Activated CD4-positive, CD25-positive, alpha-beta regulatory T cell (primary cell): ENCODE measurements at places on chromosomes 11 and 22.

GRCh38 chr11:129458278-129458677, 82.6 kb downstream of the BARX2 start:
- DNase-seq: no peak

- DNase-seq: no peak
These were observed 16.7 kb upstream of the MDK start for GRCh38 chr11:46364791-46365190.

DNA sequence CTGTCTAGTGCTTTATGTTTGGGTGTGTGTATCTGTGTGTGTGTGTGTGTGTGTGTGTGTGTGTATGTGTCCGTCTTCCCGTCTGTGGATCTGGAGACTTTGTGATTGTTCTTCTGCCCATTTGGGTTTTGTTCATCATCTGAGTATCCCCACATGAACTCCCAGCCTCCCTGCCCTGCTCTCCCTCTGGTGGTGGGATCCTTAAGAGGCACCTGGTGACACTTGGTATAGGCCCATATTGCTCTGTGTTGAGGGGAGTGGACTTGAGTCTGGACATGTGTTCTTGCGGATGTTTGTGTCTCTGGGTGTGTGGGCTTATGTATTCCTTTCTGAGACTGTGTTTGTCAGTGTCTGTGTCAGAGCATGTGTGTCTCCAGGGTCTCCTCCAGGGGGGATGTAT, 15.3 kb downstream of the RCOR2 start:
- no peak for DNase-seq

- no peak for DNase-seq
These were observed 11.1 kb downstream of the CTR9 start for GRCh38 chr11:10762185-10762584.

GRCh38 chr22:26981111-26981510, 323.7 kb downstream of the MIAT start:
- no peak for DNase-seq

- DNase-seq: no peak
These were observed 380.3 kb downstream of the AASDHPPT start for GRCh38 chr11:106457727-106458126.

DNA sequence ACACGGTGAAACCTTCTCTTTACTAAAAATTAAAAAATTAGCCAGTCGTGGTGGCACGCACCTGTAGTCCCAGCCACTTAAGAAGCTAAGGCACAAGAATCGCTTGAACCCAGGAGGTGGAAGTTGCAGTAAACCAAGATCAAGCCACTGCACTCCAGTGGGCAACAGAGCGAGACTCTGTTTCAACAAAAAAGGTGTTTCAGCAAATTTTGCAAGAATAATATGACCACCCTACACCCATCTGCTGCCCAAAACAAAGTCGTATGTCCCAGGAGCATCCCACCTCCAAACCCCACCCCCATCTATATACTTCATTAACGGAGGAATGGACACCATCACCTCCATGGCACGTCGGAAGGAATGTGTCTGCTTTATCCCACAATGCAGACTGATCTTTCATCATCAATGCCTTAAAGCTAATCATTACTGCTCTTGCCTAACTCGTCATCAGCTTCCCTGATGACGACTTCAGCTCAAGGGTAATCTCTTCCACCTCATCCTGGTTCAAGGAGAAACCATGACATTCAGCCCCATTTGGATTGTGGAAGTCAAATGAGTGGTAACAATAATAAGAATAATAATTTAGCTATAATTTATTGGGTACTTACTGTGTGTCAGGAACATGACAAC, 34.1 kb downstream of the SCGB1A1 start:
- no peak for DNase-seq

- no peak for DNase-seq
These were observed 45.6 kb downstream of the IGSF9B start for GRCh38 chr11:133911171-133911570.

- no peak for DNase-seq
These were observed 24.0 kb upstream of the TOP3B start for GRCh38 chr22:22006596-22006990.

DNA sequence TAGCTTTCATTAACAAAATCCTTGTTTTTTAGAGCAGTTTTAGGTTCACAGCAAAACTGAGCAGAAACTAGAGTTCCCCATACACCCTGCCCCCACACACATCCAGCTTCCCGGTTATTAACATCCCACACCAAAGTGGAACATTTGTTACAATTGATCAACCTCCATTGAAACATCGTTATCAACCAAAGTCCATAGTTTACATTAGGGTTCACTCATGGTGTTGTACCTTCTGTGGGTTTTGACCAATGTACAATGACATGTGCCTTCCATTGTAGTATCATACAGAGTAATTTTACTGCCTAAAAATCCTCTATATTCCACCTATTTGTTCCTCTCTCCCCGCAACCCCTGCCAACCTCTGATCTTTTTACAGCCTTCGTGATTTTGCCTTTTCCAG, 28.5 kb downstream of the PRDM11 start:
- no peak for DNase-seq

GRCh38 chr11:126146454-126147192, 64.8 kb downstream of the RPUSD4 start:
- DNase-seq: no peak

- no peak for DNase-seq
These were observed 234.3 kb upstream of the NARS2 start for GRCh38 chr11:78808923-78809322.

DNA sequence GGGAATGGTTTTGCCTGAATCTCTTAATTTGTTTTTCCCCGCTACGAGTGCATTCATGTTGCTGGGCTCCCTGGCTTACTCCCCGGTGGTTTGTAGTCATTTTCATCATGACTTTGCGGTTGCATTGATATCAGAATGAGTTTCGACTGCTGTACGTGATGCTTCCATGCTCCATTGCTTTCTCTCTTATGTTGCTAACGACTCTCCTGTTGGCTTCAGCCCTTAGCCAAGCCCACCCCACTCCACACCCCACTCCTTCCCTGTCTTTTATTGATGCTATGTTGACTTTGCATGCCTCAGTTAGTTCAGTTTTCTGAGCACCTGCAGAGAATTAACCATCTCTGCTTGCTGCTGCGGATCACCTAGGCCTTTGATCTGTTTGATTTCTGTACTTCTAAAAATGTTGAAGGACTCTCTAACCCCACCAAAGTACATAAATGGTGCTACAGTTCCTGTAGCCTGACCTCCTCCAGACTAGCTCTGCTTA, 65.3 kb downstream of the ARFGAP2 start:
- DNase-seq: no peak

DNA sequence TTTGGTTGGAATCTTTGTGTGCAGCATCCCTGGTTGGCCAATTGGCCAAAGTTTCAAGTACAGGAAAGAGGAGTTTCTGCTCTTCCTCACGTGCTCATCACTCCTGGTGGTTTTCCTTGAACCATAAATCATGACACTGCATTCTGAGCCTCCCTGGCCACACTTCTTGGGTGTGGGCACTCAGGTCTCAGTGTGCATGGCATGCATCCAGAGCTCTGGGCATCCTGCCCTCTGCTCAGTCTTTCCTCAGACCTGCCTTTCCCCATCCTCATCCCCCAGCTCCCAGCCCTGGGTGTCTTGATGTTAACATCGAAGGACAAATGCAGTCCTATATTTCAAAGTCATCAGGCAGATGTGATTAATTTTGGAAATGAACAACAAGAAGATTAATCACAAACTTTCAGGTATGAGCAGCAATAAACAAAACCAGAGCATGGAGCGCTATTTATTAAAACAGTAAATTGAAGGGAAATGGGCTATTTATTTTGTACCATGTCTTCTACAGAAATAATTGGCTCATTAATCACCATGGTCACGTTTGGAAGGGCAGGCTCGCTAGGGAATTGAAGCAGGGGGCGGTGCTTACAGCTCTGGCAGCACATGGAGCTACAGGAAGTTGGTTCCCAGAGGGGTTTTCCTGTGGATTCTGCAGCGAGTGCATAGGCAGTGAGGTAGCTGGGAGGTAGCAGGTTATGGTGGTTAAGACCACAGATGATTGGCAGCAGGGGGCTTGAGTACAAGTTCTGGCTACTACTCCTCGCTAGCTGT, 89.6 kb downstream of the CSNK2A3 start:
- DNase-seq: no peak

GRCh38 chr11:12229450-12230229, 119.2 kb downstream of the MICAL2 start:
- DNase-seq: no peak

DNA sequence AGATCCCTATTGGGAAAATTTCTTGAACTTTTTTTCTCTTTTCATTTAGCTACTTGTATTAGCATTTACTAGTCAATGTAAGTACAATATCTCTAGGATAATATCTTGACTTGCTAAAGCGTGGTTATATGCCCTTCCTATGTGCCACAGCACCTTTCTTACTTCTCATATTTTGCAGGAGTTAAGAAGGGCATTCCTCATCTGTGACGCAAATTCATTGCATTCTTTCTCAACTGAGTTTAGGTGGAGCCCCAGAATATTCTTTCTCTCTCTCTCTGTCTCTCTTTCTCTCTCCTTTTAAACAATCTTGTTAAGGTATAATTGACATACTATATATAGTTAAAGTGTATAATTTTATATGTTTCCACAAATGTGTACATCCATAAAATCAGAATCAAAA, 266.1 kb downstream of the RAB38 start:
- no peak for DNase-seq

DNA sequence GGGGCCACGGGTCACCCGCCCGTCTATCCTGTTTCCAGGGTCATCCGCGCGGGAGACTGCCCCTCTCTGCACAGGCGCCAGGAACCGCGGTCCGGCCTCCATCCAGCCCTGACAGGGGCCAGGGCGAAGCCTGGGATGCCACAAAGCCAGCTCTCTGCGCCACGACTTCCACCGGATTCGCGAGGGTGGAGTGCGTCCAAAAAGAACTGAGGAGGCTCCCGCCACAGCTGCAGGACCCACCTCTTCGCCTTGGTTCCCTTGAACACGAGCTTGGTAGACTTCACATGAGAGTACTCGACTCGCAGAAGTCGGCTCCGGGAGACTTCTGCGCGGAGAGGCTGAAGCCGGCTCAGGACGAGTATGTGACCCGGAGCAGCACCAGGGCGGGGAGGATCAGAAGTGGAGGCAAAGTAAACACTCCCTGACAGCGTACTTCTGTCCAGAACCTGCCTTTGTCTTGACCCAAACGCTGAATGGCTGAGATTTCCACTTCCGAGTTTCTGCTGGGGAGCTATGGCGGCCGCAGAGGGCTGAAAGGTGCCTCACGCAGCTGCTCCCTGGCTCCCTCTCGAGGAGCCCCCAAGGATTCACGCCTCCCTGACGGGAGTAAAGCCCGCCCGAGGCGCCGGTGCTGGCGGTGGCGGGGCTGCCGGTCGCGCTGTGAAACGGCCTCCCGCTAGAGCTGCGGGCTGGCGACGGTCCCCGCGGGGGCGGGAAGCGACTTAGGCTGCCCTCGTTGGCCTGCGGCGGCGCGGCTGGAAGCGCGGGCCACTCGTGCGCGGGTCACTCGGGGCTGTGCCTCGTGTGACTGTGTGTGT, 4566.7 kb upstream of the OR11H1 start:
- DNase-seq: no peak

DNA sequence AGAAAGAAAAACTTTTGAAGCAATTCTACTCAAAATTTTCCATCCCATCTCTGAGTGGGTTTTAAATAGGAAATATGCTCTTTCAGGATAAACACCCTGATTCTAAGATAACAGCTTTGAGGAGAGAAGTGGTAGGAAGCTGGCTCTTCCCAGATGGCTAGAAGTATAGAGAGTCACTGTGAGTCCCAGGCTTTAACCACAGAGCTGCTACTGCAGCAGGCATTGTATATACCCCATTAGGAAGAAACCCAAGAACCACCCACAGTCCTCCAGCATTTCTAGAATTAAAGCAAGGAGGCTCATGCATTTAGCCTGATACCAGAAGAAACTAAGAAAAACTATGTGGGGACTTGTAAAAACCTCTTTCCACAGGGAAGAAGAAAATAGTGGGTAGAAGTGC, 1405.6 kb upstream of the TENM4 start:
- DNase-seq: no peak

DNA sequence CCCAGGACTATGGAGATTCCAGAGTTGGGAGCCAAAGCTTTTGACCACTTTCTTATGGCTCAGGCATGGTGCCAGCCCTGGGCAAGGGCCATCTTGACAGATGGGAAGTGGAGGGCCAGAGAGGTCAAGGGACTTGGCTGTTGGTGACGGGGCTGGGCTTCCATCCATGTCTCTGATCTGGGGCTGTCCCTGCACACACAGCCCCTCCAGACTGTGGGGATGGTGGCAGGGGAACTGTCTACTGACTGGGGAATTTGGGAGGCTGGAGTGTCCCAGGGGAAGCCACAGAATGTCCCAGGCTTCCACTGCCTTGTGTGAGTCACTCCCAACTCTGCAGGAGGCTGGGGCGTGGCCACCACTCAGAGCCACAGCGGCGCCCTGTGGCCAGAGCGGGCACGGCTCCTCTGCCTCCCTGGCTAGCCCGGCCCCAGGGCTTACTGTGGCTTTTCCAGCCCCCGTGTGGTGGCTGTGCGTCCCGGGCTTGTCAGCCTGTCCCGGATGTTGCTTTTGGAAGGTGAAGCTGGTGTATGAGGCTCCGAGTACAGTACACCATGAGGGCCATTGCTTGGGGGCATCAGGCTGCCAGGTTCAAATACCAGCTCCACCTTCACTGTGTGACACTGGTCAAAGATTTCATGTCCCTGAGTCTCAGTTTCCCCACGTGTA, 19.6 kb downstream of the C22orf23 start:
- DNase-seq: peak; percentile 59

- no peak for DNase-seq
These were observed 47.0 kb downstream of the YAP1 start for GRCh38 chr11:102157219-102157618.

GRCh38 chr11:12785901-12786300, 111.7 kb downstream of the TEAD1 start:
- DNase-seq: no peak

DNA sequence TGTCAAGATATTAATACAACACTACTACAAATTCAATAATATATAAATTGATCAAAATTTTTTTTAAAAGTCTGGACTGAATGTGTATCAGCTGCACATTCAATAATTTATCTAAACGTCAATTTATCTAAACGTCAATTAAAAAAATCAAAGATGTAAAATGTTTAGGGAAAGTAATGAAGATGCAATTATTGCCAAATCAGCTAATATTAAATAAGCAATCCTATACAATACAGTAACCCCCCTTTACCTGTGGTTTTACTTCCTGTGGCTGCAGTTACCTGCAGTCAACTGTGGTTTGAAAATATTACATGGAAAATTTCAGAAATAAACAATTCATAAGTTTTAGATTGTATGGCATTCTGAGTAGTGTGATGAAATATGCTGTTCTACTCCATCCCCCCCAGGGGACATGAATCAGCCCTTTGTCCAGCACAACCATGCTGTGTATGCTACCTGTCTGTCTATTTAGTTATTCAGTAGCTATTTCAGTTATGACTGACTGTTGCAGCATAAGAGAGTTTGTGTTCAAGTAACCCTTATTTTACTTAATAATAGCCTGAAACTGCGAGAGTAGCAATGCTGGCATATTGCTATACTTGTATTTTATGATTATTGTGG, 72.2 kb downstream of the CWF19L2 start:
- no peak for DNase-seq

- DNase-seq: no peak
These were observed 9.8 kb downstream of the PPFIBP2 start for GRCh38 chr11:7523416-7524210.

DNA sequence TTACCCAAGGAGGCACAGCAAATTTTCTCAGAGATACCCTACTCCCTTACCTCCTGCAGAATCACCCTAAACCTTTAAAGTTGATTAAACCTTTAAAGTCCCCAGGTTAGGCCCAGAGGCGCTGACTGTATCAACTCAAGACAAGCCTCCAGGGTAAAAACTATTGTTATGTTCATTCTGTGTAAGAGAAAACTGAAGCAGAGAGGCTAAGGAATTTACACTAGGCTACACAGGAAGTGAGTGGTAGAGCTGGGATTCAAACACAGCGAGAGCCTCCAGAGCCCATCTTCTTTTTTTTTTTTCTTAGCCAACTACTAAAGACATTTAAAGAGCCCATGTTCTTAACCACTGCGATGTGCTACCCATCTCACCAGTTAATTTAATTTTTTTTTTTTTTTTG, 56.3 kb upstream of the GRK3 start:
- DNase-seq: no peak
